ENCODE measurements at places on chromosomes 13 and 19. TPM values are rescaled to one million over a fixed set of nuclear protein-coding genes. Genes with fewer than 3 reads are reported as not detected.

The LRRC4B gene
- 18.8 TPM for polyA plus RNA-seq

The PABPC3 gene
- 1.2 TPM for polyA plus RNA-seq

The LILRB4 gene
- 0.92 TPM for polyA plus RNA-seq

The KIR2DL1 gene
- not detected for polyA plus RNA-seq

The MUC16 gene
- polyA plus RNA-seq = 0.16 TPM

The SPACA4 gene
- 0.11 TPM for polyA plus RNA-seq

Measured in left renal cortex interstitium (tissue), 4 donors.